Stimulated activated CD4-positive, alpha-beta T cell treated with anti-CD3 and anti-CD28 coated beads, Interleukin-1b, Interleukin-23, amount 100 ng/mL, for 1 hour (primary cell): ENCODE measurements at places on chromosomes 4 and X.

- DNase-seq, result no peak
Observed at GRCh38 chrX:155888139-155888538, 7.0 kb downstream of the VAMP7 start.

DNA sequence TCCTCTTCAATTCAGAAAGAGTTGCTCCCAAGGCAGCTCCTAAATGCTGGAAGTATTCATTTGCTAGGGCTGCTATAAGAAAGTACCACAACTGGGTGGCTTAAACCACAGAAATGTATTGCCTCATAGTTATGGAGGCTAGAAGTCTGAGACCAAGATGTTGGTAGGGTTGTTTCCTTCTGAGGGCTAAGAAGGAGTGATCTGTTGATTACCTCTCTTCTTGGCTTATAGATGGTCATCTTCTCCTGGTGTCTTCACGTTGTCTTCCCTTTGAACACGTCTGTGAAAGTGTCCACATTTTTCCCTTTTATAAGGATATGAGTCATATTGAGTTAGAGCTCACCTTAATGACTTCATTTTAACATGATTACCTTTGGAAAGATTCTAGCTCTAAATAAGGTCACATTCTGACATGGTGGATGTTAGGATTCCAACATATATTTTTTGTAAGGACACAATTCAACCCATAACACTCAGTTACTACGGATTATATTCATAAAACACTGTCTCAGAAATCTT is 266.3 kb downstream of the SPATA18 start:
- no peak for DNase-seq

- no peak for DNase-seq
Observed at GRCh38 chrX:127037159-127037558, 217.6 kb downstream of the PRR32 start.

DNA sequence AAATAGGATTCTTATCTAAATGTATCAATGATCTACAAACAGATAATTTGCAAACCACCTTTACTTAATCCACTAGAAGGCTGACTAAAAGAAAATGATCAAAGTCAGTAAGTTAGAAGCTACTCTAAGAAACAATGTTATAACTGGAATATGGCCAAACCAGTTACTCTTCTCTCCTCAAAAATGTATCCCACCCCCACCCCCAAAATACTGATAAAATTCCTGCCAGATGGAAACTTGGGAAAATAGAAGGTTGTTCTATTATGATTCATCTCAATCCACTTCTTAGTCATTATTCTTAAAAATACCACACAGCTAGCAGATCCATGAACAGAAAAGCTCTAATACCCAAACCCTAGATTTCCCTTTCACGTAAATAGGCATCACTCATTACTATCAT is 206.4 kb downstream of the KLHL13 start:
- no peak for DNase-seq

- no peak for DNase-seq
Observed at GRCh38 chr4:78370631-78371372, 180.8 kb upstream of the ANXA3 start.

DNA sequence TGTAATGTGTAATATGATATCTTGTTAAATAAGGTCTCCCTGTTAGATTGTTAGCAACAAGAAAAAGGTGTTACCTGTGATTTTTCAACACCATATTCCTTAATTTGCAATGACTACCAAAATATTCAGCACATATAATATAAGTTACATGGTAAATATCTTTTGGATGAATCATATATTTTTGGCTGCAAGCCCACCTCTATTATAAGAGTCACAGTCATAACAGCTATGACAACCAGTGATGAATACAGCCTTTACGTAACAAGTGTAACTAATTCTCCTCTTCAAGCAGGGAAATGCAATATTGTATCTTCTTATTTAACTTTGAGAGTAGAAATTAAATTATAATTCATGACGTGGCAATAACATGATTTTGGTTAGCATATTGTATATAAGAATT is 187.0 kb downstream of the NLGN4X start:
- no peak for DNase-seq
